Sciatic nerve (tissue), 2 donors: ENCODE measurements at places on chromosomes 1 and 21.
A peak's percentile ranks its signal among the peaks of the same experiment; 100 is the strongest.

- peak; percentile 64 for DNase-seq
Observed at GRCh38 chr1:32413507-32414185, 19.4 kb upstream of the BSDC1 start.

- no peak for DNase-seq
Observed at GRCh38 chr21:27480841-27481261, 514.0 kb upstream of the ADAMTS5 start.

DNA sequence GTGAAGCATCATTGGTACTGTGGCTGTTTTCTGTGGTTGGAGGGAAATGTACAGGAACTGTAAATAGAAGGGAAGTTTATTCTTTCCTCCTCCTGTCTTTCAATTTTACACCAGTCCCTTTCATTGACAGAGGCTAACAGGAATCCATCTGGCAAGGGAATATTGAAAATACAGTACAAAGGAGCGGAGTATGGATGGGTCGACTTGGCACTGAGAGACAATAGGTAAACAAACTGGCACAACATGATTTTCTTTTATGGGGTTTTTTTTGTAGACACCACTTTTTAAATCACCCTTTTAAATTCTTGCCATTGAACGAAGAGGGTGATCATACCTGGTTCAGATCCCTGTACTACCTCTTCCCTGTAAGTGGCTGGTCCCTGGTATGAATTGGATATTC lies 341.3 kb downstream of the RWDD3 start:
- no peak for DNase-seq

GRCh38 chr1:230382001-230382491 lies 44.1 kb downstream of the PGBD5 start:
- no peak for DNase-seq

- DNase-seq: no peak
Observed at GRCh38 chr1:20105856-20106255, 13.5 kb downstream of the PLA2G2D start.

GRCh38 chr1:176101951-176102642 lies 105.0 kb downstream of the COP1 start:
- DNase-seq: no peak

DNA sequence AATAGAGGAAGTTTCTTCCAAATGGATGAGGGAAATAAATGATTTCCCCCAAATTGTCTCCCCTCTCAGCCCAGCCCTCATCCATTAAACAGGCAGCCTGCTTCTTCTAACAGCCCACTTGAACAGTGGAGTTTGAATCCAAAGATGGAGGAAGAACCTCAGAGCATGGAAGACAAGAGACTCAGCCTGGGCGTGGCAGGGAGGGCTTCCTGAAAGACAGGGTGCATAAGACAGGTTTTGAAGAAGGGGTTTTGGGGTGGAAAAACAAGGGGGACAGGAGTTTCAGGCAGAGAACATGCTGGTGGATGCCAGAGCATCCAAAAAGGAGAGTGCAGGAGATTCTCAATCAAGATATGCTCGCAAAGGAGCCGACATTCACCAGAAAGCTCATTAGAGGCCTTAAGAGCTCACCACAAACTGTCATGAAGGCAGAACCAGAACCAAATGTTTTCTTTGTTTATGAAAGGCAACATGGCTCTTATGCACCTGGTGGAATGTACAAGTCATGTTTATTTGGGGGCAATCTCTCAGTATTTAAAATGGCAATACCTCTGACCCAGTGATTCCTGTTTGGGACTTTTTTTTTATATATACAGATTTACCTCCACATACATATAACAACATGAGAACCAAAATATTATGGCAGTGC lies 26.5 kb upstream of the TSPEAR start:
- no peak for DNase-seq

- no peak for DNase-seq
Observed at GRCh38 chr1:202765721-202766120, 42.5 kb downstream of the KDM5B start.

DNA sequence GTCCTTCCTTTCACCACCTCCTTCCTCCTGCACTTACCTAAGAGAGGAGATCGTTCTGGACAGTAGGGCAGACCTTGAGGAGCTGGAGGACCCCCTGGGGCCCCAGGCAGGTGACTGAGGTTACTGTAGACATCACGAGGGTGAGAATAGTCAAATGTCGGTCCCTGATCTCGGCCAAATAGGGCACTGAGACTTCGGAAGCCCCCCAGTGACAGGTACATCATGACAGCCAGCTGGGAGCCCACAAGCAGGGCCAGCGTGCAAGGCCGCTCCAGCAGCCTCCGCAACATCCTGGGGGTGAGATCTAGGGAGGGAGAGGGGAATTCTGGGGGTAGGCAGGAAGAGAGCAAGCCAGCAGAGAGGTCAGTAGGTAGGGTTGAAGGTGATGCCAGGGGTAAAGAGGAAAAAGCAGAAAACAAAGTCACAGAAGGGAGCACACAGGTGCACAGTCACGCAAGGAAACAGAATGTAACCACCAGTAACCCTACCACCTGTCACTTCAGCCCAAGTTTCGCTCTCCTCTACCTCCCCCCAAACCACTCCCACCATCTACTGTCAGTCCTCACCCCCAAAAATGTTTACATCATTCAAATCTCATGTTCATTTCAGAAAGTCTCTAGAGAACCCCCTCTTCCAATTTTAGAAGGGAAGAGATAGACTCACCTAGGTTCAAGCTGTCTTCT lies 1.4 kb downstream of the B4GALT3 start:
- DNase-seq: no peak

- DNase-seq: peak; percentile 62
Observed at GRCh38 chr1:23168079-23168444, 594 bp downstream of the LUZP1 start.

DNA sequence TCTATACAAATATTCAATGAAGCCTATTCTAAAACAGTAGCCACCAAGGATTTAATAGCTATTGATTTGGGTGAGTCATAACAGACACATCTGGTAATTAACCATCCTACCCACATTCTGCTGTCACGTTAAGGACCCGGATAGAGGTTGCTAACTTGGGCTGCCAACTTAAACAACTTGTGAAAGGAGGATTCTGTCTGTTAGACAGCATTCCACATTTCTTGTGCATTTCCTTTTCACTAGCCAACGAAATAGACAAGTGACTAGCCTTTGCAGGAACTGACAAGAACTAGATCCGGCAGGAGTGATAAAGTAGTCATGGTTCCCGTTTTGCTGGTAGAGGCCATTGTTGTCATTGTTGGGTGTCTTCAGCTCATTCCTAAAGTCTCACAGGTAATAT lies 9.5 kb downstream of the DSCAM start:
- DNase-seq: no peak

- DNase-seq: no peak
Observed at GRCh38 chr1:107617456-107617855, 347.5 kb downstream of the VAV3 start.

- DNase-seq: no peak
Observed at GRCh38 chr1:226121049-226121586, 58.6 kb downstream of the H3-3A start.

- DNase-seq: no peak
Observed at GRCh38 chr1:32767156-32767555, 50.0 kb downstream of the YARS1 start.

DNA sequence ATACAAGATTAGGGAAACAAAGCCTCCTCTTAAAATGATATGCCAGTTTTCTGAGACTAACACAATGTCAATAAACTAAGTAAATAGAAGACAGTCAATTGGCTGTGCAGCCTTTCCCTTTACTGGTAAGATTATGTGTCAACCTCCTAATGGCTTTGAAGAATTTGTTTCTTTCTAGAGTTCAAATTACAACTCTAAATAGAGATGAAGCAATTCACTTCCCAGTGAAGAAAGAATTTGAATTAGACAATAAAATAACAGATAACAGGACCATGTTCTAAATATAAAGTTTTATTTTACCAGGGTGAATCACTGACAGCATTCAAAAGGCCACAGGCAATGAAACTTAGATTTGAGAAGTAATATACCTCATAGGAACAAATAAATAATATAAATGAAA lies 680.3 kb downstream of the PLA2G4A start:
- no peak for DNase-seq

DNA sequence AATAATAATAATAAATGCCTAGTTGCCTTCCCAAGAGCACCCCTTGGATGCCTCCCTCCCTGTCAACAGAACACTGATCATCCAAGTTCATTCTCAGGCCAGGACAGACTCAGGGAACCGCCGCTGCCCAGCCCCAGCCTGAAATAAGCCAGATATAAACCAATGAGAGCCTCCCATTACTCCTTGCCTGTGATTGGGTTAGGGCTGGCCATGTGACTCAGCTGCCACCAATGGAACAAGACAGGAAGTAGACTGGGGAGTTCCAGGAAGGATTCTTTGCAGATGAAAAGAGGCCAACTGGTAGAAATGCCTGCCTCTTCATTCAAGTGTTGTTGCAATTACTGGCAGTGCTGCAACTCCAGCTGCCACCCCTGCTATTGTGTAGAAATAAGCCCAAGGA lies 146.4 kb upstream of the TIAM1 start:
- no peak for DNase-seq

DNA sequence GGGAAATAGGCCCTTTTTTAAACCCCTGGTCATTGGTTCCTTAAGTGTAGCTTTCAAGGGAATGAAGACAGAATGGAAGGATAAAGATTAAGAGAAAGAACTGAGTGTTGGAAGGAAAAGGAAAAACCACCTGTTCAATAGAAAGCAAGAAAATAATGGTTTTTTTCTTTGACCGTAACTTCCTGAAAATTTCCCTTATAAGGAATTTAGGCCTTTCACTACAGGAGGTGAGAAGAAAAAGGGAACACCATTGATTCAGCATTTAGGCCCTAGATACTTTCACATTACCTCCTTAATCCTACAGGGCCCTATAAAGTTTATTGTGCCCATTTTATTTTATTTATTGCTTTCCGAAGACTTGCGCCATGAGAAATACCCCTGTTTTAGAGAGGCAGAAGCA lies 18.9 kb downstream of the KPNA6 start:
- DNase-seq: no peak

GRCh38 chr1:165686121-165686970 lies 12.0 kb downstream of the ALDH9A1 start:
- DNase-seq: no peak

- no peak for DNase-seq
Observed at GRCh38 chr1:3669421-3669821, 17.1 kb downstream of the TP73 start.

- no peak for DNase-seq
Observed at GRCh38 chr1:214417545-214418210, 133.7 kb downstream of the PTPN14 start.

- DNase-seq: peak; percentile 87
Observed at GRCh38 chr1:207997486-207998268, 86.8 kb upstream of the CD34 start.

- DNase-seq: peak; percentile 87
Observed at GRCh38 chr1:21262293-21263051, 27.8 kb downstream of the ECE1 start.

GRCh38 chr1:10539411-10540043 lies 64.8 kb downstream of the PEX14 start:
- DNase-seq: no peak

DNA sequence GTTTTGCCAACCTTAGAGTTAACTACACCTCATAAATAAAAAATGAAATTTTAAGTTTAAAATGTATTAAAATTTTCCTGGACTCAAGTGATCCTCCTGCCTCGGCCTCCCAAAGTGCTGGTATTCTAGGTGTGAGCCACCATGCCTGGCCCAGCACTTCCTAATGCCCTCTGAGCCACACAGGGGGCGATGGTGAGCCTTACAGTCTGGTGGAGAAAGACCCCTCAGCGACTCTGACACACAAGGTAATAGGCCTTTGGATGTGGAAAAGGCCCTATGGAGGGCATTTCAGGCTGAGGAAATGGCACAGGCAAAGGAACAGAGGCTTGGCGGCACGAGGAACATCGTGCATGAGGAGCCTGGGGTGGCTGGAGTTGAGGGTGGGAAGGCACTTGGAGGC lies 6.7 kb downstream of the CITED4 start:
- no peak for DNase-seq

GRCh38 chr1:247561711-247562110 lies 12.8 kb downstream of the GCSAML start:
- DNase-seq: no peak

DNA sequence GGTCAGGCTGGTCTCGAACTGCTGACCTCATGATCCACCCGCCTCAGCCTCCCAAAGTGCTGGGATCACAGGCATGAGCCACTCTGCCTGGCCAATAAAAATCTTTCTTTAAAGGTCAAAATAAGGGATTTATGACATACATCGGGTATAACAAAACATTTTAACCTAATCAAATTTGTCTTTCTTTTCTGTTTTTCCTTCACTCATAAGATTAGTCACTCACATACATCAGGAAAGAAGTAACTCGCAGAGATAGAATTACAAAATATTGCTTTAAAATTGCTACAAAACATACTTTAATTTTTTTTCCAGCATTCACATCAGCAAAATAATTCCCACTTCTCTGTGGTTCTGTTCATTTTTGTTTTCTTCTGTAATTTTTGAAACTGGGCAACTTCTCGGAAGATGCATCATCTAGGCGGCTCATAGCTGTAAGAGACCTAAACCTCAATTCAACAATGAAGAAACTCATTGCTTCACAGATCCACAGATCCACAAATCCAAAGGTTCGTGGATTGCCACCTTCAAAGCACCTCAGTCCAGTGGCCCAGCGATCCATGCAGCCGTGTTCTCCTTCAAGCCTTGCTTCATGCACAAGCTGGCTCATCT lies 39.7 kb downstream of the NEK2 start:
- peak; percentile 22 for DNase-seq

DNA sequence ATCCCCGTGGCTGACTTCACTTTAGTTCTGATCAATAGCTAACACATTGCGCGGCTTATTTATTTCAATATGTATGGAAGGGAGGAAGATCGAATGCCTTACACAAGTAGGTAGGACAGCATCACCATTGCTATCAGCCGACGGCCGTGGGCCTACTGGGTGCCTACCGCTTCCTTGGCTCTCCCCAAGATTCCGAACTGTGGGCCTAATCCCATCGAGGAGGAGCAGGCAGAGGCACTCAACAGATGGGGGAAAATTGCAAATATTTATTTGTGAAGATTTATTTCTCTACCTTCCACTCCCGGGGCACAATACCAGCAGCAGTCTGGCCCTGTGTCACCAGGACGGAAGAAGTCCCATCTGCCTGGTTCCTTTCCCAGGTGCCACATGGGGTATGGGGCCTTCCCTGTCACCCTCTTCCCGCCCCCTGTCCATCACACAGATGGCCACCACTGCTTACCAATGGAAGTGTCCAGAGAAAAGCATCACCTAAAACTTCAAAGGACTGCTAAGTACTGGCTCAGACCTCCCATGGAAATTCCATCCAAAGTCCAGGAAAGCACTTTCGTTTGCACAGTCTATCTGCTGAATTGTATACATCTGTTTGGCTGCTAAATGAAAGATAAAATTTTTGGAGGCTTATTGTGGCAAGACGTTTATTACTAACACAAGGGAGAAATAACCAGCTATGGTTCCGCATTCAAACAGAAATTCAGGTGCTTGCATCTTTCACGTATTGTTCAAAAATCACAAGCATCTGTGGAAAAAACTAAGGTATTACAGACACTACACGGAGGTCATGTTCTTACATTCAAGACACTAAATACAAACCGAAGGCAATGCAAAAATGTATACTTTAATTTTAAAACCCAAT lies 11.8 kb downstream of the AGT start:
- DNase-seq: no peak

DNA sequence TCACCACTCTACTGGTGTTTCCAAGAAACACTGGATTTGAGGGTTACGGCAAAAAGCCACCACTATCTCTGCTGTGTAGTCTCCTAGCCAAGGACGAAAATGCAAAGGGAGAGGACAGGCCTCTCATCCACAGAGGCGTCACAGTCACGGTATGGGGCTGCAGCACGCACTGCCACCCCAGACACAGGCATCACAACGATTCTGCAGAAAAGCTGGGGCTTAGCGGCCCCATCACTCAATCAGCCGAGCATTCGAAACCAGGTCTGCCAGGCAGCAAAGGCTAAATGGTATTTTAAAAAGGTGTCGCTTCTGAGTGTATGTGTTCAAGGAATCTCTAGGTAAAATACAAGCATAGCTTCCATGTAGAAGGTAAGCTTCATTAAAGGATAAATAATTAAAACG lies 1.4 kb downstream of the RIPK4 start:
- DNase-seq: no peak
